ENCODE measurements at places on chromosomes 4 and X.
A peak's percentile ranks its signal among the peaks of the same experiment; 100 is the strongest.

DNA sequence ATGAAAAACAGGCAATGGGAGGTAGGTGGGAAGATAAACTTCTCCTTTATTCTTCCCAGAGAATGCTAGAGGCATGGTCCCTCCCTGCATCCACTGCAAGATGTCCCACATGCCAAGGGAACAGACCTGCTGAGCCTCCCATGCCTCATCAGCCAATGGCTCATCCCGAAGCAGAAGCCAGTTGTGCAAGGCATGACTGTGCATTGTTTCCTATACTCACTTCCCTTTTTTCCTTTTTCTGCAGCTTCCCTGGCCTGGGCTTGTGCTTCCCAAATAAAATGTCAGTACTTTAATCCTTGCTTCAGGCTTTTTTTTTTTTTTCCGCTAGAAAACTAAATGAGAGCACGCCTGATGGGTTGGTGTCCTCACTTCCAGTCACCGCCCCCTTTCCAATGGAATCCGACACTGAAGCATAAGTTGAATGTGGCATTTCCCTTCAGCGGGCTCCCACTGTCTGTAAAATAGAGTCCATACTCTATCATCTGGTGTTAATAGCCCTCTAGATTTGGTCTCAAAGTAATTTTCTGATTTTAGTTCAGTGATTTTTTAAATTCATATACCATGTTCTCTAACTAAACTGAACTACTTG lies 239.0 kb upstream of the JADE1 start:
- no peak for DNase-seq

DNA sequence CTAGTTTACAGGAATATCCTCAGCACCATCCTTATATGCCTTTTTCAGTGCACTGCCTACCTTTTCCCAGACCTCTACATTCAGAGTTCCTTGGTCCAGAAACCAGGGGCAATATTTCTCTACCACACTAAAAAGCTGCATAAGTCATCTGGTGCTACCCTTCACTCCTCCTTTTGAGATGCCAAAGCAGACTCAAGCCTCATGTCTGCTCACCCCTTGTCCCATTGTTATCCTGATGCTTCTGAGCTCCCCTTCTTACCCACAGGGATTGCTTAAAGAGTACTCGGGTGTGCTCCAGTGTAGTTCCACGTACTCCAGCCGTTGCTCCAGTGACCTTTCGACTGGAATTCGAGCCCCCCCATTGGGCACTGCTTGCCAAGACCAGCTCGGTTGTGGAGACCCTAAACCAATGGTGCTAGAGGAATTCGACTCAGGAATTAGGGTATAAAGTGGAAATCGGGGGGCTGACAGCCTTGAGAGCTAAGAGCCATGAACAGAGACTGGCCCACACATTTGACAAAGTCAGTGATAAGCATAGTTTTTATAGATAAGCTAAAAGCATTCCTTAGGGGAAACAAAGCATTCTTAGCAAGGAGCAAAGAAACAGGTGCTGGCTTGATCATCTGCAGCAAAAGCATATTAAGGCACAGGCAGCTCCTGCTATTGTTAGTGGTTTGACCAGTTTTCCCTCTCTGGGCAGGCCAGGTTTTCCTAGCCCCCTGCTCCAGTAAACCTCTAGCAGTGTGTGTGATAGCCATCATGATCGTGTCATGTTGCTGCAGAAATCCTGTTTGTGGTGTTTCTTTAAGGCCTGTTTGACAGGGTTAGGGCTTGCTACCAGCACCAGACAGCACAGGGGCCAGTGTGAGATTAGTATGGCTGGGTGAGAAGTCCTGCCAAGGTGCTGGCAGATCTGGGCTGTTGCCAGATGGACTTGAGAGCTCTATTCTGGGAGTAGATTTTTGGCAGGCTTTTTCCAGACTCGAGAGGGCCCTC lies 57.5 kb upstream of the WDR1 start:
- DNase-seq, result no peak

DNA sequence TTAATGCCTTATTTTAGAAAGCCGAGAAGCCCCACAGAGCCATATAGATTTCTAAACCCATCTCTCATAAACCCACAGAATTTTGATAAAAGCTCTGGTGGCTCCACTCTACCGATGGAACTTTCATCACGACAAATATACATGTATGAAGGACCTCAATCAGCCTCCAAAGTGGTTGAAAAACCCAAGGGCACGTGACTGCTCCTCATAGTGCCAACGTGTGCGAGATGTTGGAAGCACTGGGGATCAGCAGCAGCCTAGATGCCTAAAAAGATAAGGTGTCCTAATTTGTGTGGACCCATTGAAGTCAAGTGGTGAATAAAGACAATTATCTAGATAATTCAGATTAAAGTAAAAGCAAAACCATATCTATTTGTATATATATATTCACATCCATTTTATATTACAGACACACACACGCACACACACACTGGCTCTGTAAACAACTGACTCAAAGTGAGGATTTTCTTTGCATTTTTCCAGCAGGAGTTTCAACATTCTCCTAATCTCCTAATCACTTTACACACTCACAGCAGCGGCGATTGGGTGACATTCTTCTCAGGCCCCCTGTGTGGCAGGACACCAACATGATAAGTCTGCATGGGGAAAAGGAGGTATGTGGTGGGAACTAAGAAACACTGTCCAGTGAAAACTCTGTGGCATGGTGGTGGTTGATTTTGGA lies 2.8 kb upstream of the PITX2 start:
- no peak for DNase-seq

DNA sequence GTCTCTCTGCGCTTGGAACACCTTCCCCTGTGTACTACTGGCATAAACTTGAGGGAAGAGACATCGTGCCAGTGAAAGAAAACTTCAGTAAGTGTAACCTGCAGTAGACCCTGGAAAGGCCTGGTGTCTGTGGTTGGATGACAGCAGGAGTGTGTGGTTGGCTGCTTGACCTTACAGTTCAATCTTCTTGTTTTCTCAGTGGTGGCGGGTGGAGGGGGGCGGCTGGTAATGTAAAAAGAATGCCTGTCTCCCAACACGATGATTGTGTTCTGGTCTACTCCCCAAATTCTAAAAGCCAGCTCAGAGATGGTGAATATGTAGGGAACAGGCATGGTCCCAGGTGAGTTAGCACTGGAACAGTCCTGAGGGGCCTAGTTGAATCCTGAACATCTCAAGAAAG lies 18.6 kb downstream of the PSMD10 start:
- peak; percentile 53 for DNase-seq

DNA sequence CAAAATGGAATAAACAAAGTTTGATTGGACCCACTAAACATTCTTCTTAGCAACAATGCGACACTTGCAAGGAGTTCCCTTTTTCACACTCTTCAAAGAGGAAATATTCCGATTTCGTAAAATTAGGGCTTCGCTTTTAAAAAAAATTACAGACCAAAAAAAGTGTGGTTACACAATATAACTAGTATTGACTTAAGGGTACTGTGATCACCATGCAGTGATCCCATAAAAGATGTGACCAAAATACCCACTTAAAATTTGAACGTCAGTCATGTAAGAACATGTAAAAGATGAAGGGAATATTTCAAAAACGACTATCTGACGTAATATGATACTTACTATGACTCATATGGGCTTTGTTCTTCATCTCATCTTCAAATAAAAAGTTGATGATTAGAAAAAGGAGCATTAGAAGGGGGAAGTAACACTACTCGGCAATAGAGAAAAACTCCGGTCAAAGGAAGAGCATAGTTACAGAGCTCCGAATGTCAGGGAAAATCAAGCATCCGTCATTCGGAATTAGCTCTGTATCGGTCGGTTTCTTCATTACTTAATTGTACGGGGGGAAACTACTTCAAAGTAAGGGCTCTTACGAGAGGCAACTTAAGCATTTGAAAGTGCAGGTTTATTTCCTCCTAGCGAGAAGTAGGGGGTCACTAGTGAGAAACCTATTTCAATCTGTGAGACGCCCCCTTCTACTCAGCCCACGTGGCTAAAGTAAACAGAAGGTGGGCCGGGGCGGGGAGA lies 1.3 kb upstream of the TET2 start:
- DNase-seq, result no peak

- DNase-seq, result peak; percentile 92
Observed at GRCh38 chr4:52837716-52838558, 24.2 kb upstream of the RASL11B start.

DNA sequence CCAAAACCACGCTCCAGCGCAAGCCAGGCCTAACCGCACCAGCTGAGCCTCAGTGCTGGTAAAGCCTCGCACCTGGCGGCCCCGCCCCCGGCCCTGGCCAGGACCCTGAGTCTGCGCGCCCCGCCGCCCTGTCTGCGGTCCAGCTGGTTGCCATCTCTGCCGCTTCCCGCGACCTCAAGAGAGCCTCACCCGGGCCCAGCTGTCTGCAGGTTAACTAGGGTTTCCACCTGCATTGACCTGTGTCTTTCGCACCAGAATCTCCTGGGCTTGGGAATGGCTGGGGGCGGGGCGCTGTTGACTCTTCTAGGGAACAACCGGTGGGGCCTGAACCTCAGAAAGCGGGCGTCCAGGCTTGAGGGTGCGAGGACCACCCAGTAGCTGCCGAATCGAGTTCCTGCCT lies 207.7 kb upstream of the PRPS2 start:
- no peak for DNase-seq

- no peak for DNase-seq
Observed at GRCh38 chrX:117429501-117429900, 687.1 kb downstream of the KLHL13 start.

GRCh38 chr4:92528541-92528940 lies 224.8 kb downstream of the GRID2 start:
- DNase-seq, result peak; percentile 1

GRCh38 chrX:49242545-49243066 lies 7.3 kb downstream of the CCDC22 start:
- no peak for DNase-seq

- DNase-seq, result no peak
Observed at GRCh38 chrX:134513091-134513490, 53.1 kb downstream of the HPRT1 start.

GRCh38 chr4:151013491-151013890 lies 1.6 kb downstream of the LRBA start:
- DNase-seq, result no peak

GRCh38 chrX:107559506-107559905 lies 68.8 kb upstream of the PRPS1 start:
- DNase-seq, result no peak
